Activated CD4-positive, alpha-beta T cell treated with anti-CD3 and anti-CD28 coated beads, Interleukin-2, amount 50 U/mL, for 4 hours (primary cell): ENCODE measurements at places on chromosomes 16 and 17.
A peak's percentile ranks its signal among the peaks of the same experiment; 100 is the strongest.

GRCh38 chr17:27009087-27009486, 284.8 kb upstream of the WSB1 start:
- DNase-seq: no peak

DNA sequence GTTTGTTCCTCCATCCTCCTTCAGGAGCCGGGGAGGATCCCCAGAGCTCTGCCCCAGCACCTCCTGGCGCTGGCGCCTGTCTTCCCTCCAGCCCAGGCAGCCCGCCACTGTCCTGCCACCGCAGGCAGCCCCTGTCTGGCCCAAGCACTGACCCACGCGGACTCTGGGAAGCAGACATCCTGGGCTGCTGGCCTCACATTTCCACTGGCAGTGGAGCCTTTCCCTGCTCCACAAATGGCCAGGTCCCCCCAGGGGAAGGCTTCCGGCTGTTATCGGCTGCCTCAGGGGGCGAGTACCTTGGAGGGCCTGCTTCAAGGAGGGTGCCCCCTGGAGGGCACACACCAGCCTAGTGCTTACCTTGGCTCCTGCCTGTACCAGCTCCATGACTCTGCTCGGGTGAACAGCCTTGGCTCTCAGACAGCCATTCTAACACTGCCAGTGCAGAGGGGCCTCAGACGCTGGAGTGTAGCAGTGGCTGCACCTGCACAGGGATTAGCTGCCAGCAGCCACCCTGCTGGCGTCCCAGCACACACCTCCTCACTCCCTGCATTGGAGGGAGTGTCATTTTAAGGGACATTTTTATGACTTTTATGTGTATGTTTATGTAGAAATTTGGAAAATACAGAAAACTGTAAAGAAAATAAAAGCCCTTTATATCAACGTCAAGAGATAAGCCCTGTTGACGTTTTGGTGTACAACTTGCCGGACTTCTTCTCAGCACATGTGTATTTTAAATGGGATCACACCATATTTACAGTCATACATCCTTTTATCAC, 21.0 kb downstream of the ACE start:
- no peak for DNase-seq

DNA sequence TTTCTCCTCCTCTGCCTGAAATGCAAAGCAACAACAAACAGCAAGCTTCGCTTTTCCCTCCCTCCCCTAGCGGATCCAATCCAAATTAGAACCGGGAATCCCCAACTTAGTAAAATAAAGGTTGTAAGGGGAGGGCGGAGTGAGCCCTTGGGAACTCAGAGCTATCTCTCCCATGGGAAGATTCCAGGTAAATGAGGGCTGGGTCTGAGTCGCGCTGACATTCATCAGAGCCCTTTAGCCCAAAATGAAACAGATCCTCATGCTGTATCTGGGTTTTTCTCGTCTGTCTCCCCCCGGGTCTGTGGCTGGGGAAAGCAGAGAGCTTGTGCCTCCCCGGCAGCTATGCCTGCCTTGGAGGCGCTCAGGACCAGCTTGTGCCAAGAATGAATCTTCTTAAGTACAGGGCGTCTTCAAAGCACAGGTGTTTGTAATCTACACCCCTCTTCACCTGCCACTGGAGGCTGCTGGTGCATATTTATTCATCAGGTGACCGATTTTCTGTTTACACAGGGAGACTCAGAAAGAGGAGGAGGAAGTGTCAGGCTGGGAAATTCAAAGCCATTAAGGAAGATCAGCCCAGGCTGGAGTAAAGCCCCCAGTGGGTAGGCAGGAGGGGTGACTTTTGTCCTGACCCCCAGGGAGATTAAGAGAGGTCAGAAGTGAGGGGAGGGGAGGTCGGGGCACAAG, 55.0 kb upstream of the GSE1 start:
- no peak for DNase-seq

DNA sequence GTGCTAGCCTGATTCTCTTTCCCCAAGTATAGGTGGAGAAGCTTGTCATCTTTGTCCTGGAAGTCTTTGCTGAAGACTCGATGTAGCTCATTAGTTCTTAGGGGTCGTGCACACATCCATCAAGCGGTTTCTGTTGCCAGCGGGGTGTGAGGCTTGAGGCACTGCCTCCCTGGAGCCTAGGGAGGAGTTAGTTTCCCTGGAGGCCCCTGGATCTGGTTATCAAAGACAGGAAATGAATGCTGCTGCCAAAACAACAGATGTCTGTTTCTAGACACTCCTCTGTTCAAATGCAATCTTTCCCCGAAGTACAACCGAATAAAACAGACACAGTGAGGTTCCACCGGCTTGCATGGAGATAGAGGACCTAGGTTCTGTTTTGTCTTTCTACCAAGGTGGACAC, 17.5 kb downstream of the HS3ST4 start:
- DNase-seq: no peak

- peak; percentile 19 for DNase-seq
Observed at GRCh38 chr16:85461814-85462713, 151.1 kb upstream of the GSE1 start.
